ENCODE measurements at places on chromosomes 1 and 21. TPM values are rescaled to one million over a fixed set of nuclear protein-coding genes. Genes with fewer than 3 reads are reported as not detected.

- no peak for DNase-seq
Measured at GRCh38 chr1:218633238-218633988, 288.3 kb downstream of the TGFB2 start.

- no peak for DNase-seq
Measured at GRCh38 chr21:37462087-37462861, 95.7 kb downstream of the DYRK1A start.

The DCDC2B gene
- polyA plus RNA-seq, result not detected

The FCRLA gene
- polyA plus RNA-seq, result 22.0 TPM

DNA sequence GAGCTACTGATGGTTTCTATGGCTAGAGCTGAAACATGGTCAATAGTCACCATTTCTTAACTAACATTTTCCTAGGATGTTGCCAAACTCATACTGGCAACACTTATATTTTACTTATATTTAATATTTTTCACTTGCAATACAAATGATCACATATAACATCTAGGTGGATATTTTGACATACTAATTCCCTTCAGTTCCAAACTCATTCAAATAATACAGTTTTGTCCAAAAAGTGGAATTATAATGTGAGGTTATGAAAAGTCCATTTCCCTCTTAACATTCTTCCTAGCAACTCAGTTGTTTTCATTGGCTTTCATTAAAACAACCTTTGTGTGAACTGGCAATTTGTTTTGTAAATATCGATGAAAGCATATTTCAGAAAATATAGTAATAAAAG, 16.0 kb downstream of the SPAG17 start:
- no peak for DNase-seq

- no peak for DNase-seq
Measured at GRCh38 chr1:58908561-58909560, 125.0 kb upstream of the JUN start.

GRCh38 chr1:152448496-152448895, 34.4 kb upstream of the CRNN start:
- no peak for DNase-seq

- DNase-seq, result no peak
Measured at GRCh38 chr1:147078606-147079399, 93.5 kb downstream of the PRKAB2 start.

DNA sequence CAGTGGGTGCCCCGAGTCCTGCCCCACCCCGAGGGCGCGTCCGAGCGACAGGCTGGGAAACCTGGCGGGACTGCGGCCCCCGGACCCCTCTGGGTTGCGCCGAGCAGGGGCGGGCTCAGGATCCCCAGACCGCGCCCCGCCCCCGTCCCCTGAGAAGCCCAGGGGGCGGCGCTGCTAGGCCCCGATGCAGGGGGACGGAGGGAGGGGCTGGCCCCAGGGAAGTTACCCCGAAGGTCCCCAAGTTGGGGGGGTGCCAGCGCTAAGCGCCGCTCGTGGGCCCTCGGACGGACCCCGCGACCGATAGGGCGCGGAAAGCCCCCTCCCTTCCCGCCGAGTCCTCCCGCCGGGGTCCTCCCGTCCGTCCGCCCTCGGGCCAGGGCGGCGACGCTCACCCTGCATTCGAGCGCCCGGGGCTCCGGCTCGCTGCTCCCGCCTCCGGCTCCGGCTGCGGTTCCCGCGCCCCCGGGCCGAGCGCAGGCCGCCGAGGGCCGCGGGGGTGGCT, 414 bp downstream of the GPR153 start:
- peak; percentile 77 for DNase-seq

GRCh38 chr1:114338191-114338890, 172.7 kb downstream of the TRIM33 start:
- no peak for DNase-seq

DNA sequence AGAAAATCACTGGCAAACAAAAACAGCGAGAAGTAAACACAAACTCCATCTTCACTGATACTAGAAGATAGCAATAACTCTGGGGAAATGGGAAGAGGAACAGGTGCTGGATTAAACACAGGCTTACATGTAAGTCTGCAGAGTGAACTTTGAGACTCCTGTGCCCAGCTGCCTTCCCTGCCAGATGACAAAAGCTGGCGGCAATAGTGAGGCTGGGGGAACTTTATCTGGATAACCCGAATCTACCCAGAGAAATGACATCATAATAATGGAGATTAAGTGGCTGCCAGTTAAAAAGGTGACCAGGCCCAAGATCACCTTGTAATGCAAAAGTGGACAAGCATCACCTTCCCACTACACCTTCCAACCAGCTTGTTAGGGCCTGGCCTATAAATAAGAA, 184.5 kb downstream of the CHRM3 start:
- DNase-seq, result no peak

The TMEM269 gene
- not detected for polyA plus RNA-seq

DNA sequence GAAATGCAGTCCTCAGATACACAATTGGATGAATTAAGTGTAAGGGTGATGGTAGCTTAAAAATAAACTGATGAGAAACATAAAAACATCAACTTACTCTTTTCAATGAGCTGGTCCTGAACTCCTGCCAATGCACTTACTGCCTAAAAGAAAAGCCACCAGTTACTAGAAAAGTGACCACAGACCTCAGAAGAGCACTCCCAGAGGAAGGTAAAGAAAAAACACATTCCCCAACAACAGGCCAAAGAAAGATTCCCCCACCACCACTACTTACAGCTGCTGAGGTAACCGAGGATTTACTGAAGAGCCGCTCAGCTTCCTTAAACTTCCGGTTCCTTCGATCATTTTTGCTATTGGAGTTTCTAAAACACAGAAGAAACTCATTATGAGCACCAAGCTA, 5.4 kb downstream of the MEAF6 start:
- DNase-seq, result no peak

- peak; percentile 11 for DNase-seq
Measured at GRCh38 chr1:211492511-211493132, 660 bp upstream of the RD3 start.

DNA sequence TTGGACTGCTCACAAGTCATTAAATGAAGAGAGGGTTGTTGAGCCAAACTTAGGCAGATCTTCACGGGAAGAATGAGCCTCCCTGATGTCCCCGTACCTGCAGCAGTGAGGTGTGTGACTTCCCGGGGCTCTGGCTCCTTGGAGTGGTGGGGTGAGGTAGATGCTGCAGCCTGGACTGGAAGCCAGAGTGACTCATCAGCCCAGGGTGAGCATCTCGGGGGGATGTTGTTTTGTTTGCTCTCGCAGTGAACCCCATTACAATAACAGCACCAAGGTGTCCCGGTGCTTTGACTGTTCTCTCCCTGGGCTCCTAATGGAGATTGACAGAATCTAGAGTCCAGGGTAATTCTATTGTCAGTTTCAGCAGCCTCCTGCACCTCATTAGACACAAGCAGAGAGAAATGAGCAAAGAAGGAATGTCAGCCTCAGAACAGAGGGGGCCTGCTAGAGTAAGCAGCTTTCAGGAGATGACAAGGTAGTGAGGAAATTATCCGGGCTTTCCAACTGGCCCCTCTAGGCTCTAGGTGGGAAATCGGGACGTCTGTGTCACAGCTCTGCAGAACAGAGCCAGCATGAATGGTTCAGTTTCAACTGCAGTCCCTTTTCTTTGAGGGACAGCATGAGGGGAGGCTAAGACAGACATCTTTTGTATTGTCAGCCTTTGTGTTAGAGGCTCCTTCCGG, 36.0 kb upstream of the LRRN2 start:
- DNase-seq, result peak; percentile 9

The CACNA1S gene
- not detected for polyA plus RNA-seq

DNA sequence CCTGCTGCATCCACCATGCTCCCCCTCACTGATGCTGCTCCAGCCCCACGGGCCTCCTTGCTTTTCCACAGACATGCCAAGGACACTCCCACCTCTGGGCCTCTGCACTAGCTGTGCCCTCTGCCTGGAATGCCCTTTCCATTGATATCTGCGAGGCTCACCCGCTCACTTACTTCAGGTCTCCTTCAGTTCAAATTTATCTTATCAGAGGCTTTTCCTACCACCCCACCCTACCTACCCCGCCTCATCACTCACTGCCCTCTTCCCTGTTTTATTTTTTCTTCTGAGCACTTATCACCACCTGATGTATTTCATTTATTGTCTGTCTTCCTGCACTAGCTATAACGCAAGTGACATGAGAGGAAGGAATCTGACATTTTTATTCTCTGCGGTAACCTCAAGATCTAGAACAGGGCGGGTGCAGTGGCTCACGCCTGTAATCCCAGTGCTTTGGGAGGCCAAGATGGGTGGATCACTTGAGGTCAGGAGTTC, 7.0 kb downstream of the HSPG2 start:
- no peak for DNase-seq

GRCh38 chr1:11187000-11187399, 2.2 kb upstream of the ANGPTL7 start:
- DNase-seq, result no peak

DNA sequence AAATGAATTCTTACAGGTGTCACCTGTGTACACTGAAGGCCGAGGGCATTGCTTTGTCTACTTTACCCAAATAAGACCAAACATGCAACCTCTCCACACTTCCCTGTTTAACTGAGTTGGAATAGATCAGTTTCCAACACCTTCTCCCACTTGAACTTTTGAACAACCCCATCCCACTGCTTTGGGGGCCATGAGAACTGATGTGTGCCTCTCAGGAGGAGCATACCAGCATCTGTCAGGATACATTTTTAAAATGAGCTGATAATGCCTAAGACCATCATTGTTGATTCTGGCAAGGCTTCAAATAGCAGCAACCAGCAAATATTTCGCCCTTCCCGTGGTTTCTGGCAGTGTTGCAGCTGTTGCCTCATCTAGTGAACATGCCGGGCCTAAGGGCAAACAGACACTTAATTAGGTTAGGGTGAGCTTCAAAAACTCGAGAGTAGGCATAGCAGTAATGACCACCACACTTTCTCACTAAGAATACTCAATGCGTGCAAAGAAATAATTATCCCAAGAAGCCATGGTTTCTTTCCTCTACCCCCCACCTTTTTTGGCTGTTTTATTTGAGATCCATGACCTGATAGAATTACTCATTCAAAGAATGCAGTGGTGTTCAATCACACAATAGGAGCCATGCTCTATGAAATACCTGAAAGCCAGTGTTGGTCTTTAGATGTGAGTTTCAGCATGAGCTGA, 63.7 kb downstream of the MAP10 start:
- DNase-seq, result no peak

The SERPINC1 gene
- polyA plus RNA-seq, result not detected

GRCh38 chr21:42263591-42264131, 44.7 kb downstream of the ABCG1 start:
- peak; percentile 76 for DNase-seq

The FALEC gene
- not detected for polyA plus RNA-seq

DNA sequence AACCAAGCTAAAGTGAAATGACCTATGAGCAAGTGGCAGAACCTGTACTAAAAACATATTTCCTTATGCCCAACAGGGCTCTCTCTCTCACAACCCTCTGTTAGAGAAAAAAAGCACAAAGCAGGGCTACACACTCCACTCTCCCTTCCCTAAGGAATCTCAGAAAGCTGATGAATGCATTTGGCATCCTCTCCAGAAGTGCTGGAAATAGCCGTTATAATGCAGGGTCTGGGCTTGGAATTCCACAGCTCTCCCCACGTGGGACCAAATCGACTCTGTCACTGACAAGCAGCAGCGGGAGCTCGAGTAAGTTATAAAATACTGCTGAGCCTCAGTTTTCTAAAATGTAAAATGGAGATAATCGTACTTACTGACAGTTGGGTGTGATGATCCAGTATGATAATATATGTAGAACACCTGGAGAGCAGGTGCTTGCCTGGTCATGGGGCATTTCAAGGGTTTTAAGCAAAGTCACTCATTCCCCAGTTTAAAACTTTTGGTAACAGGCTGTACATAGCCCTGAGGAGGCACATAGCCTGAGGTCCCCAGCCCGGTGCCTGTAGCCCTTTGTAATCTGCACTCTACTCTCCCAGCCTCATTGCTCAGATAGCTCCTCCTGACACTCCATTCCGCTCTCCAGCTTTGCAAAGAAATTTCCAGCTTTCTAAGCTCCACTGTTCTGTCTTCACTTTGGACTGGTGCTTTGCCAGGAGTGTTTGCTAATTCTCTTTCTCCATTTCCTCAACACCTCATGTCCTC, 175.6 kb upstream of the DAB1 start:
- no peak for DNase-seq

The NKAIN1 gene
- polyA plus RNA-seq, result not detected

The TAL1 gene
- not detected for polyA plus RNA-seq

The OLFML2B gene
- polyA plus RNA-seq, result 5.3 TPM

GRCh38 chr21:43345746-43346409, 81.1 kb downstream of the SIK1 start:
- DNase-seq, result no peak

The PKN2 gene
- 9.6 TPM for polyA plus RNA-seq

DNA sequence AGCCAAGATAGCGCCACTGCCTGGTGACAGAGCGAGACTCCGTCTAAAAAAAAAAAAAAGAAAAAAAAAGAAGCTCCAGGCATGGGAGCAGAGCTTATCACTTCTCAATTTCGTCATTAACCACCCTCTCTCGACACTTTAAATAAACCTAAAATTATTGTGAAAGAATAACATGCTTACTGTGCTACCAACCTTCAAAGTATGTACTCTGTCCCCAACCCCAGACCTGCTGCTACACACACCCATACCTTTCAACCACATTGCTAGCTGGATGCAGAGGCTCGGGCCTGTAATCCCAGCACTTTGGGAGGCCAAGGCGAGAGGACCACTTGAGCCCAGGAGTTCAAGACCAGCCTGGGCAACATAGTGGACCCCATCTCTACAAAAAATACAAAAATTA, 38.7 kb downstream of the GNPAT start:
- no peak for DNase-seq

The LORICRIN gene
- 0.06 TPM for polyA plus RNA-seq

GRCh38 chr1:15115542-15116330, 37.8 kb upstream of the TMEM51 start:
- no peak for DNase-seq

DNA sequence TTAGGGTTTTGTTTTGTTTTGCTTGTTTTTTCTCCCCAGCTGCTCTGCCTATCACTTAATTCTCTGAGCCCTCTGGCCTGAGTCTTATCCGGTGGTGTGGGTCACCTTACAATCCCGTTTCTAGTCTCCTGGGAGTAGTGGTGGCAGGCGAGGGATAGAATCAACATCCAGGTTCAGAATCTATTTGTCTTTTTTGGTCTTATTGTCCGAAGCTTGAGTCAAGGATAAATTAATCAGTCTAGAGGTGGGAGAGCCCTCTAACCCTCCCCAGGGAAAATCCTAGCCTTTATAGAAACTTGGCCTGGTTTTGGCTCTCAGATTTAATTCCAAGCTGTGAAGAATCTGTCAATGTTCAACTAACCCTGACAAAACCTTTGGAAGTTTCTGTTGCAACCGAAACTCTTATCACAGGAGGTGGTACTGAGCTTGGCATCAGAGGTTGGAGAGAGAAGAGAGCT, 246.3 kb downstream of the FGGY start:
- DNase-seq, result no peak

- DNase-seq, result peak; percentile 82
Measured at GRCh38 chr1:68322837-68323687, 90.7 kb upstream of the WLS start.

The OVAAL gene
- polyA plus RNA-seq, result not detected

GRCh38 chr1:184388319-184388889, 1.6 kb downstream of the C1orf21 start:
- peak; percentile 72 for DNase-seq

GRCh38 chr1:31444725-31445448, 31.9 kb downstream of the SERINC2 start:
- no peak for DNase-seq

- no peak for DNase-seq
Measured at GRCh38 chr1:80418134-80418533, 1382.6 kb upstream of the ADGRL2 start.

Data from sigmoid colon (tissue), 7 donors.